GM12878 (cell line): ENCODE measurements at places on chromosomes 11 and 22. TPM values are rescaled to one million over a fixed set of nuclear protein-coding genes. Genes with fewer than 3 reads are reported as not detected.

The MAP6 gene
- total RNA-seq, result 0.21 TPM in 1 of 2 replicates, not detected in the other

The GTSE1 gene
- total RNA-seq, result 43.9 and 46.2 TPM in 2 replicates

DNA sequence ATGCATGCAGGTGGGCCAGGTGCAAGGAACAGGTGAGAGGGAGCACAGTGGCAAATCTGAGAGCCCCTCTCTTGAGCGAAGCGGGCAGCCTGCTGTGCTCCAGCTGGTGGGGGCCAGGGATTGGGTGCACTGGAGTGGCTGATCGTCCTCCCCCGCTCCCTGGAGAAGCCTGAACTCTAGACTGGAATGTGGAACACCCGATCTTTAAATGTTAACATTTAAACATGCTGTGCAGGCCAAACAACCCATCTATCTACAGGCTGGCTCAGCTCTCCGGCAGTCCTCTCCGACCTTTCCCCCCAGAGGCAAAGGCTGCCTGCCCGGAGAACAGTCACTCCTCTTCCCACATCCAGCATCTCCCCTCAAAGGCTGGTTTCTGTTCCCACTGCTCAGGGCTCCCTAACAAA is 5.1 kb downstream of the MRGPRF start:
- no peak for DNase-seq
- no peak overlapping the region for H3K4me3 ChIP-seq
- H3K36me3 ChIP-seq, result no peaks in the 10 kb centered on the region
- H3K27ac ChIP-seq, result no peak overlapping the region
- peaks cover 4% of the 10 kb centered on the region; the same call in 1 of the 2 replicates for H3K27me3 ChIP-seq

DNA sequence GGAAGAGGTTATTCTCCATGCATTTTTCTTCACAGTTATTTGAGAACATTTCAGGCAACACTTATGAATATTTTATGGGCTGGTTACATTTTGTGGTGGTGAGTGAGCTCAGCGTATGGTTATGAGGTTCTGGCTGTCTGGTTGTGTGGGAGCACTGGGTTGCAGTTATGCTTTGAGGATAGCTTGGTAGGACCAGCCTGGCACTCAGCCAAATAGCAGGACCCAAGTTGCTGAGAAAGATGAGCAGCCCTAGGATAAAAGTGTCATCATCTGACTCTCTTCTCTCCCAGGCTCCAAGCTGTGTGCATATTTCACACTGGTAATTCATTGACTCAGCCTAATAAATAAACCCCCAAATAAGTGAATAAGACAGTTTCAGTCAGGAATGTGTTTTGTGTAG is 8.1 kb upstream of the SRSF8 start:
- no peaks in the 10 kb centered on the region for H3K36me3 ChIP-seq
- peaks cover 5% of the 10 kb centered on the region; the same call in 1 of the 2 replicates for H3K4me1 ChIP-seq
- no peak for DNase-seq

The PGM2L1 gene
- 0.03 and 0.13 TPM in 2 replicates for total RNA-seq

DNA sequence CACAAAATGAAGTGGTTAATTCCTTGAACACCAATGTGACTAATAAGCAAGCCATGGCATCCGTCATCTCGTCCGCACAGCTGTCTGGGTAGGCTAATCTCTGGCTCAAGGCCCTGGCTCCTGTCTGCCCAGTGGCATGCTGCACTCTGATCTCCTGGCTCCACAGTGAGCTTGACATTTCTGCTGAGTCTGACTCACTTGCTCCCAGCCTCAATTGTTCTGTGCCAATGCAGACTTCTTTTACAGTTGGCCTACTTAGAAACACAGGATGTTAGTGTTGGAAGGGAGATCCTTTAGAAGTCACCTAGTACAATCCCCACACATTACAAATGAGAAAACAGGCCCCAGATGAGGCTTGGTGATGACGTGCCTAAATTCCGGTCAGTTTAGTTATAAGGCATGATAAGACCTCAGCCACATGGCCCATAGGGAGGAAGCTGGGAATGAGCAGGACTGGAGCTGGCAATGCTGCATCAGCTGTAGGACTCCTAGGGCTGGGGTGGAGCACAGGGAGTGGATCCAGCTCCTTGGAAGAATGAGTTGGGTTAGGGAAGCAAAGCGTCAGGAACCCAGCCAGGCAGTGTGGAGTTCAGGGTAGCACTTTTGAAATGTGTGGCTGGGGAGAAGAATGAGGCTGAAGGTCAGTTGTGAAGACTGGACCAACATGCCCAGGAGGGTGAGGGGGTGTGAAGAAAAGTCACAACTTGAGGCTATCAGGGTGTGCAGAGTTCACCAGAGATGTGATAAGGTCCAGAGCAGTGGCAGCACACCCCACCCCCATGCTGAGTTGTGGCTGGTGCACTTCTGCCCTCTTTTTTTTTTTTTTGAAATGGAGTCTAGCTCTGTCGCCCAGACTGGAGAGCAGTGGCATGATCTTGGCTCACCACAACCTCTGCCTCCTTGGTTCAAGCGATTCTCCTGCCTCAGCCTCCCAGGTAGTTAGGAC is 70.2 kb upstream of the EED start:
- DNase-seq, result no peak
- H3K4me3 ChIP-seq, result no peak overlapping the region
- H3K27me3 ChIP-seq, result no peaks in the 10 kb centered on the region

DNA sequence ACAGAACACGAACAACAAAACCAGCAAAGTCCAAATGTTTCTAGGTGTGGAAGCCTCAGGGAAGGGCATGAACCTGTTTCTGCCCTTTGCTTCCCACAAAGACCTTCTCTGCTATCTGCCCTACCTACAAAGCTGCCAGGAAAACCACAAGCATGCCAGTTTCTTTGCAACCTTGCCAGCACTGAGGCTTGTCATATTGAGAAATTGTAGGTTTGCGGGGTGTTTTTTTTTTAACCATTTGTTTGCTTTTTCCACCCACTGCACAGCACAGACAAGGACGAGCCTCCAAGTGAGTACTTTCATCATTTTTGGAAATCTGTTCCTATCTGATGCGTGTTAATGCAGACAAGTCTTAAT is 12.8 kb downstream of the PARVG start:
- no peaks in the 10 kb centered on the region for H3K36me3 ChIP-seq
- H3K4me3 ChIP-seq, result no peak overlapping the region
- no peaks in the 10 kb centered on the region for H3K27me3 ChIP-seq
- no peak overlapping the region for H3K27ac ChIP-seq
- DNase-seq, result no peak
- H3K4me1 ChIP-seq, result peaks cover 43% of the 10 kb centered on the region

DNA sequence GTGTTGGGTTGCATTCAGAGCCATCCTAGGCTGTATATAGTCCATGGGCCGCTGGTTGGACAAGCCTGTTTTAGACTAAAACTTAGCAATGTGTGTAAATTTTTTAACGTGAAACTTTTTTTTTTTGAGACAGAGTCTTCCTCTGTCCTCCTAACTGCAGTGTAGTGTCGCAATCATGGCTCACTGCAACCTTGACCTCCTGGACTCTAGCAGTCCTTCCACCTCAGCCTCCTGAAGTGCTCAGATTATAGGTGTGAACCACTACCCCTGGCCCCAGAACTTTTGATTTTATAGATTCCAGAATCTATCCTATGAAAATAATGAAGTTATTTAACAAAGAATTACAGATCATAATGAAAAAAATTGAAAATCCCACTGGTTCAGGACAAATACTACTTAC is 29.9 kb upstream of the PANX2 start:
- no peak overlapping the region for H3K4me3 ChIP-seq
- H3K36me3 ChIP-seq, result no peaks in the 10 kb centered on the region
- no peak for DNase-seq
- no peaks in the 10 kb centered on the region; the same call in 1 of the 2 replicates for H3K27me3 ChIP-seq

GRCh38 chr11:108432783-108433182 is 34.5 kb downstream of the C11orf65 start:
- no peak overlapping the region for H3K27ac ChIP-seq
- no peaks in the 10 kb centered on the region for H3K36me3 ChIP-seq
- no peaks in the 10 kb centered on the region for H3K27me3 ChIP-seq
- DNase-seq, result no peak

DNA sequence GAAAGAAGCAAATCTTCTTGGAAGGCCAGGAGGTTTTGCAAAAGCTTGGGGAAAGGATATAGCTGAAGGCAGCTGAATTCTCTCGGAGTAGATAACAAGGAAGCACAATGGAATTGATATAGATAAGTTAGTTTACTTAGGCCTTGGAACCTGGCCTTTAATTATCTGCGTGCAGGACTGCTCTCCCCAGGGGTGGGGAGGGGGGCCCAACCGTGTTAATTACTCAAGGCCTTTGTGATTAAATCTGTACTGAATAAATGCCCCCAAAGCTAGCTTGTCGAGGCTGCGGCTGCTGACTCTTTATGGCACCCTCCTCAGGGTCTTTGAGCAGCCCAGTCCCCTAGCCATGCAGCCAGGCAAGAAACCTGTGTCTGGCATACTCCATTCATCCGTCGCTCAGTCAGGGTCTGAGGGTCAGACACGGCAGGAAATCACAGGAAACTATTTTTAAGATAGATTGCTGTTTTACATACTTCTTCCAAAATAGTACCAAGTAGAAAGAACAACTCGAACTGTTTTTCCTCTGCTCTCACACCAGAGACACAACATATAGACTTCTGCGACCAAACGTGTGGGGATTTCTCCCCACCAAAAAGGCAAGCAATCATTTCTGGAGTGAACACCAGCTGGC is 36.5 kb downstream of the MS4A2 start:
- DNase-seq, result no peak
- H3K4me3 ChIP-seq, result no peak overlapping the region
- H3K27me3 ChIP-seq, result no peaks in the 10 kb centered on the region
- no peaks in the 10 kb centered on the region for H3K4me1 ChIP-seq

- DNase-seq, result no peak
- H3K27ac ChIP-seq, result no peak overlapping the region
- no peaks in the 10 kb centered on the region for H3K4me1 ChIP-seq
- no peaks in the 10 kb centered on the region for H3K36me3 ChIP-seq
Observed at GRCh38 chr11:40537734-40538133, 921.7 kb downstream of the LRRC4C start.

The HORMAD2 gene
- not detected in 2 replicates for total RNA-seq

GRCh38 chr11:34158661-34159060 is 53.2 kb downstream of the NAT10 start:
- H3K27me3 ChIP-seq, result no peaks in the 10 kb centered on the region
- H3K36me3 ChIP-seq, result peaks cover 3% of the 10 kb centered on the region
- no peak for DNase-seq
- H3K4me1 ChIP-seq, result peaks cover 13% of the 10 kb centered on the region
- no peak overlapping the region for H3K27ac ChIP-seq

The AMPD3 gene
- total RNA-seq, result 24.3 and 28.6 TPM in 2 replicates
